EL (cell line): ENCODE measurements at places on chromosomes 16 and 17.
A peak's percentile ranks its signal among the peaks of the same experiment; 100 is the strongest.

DNA sequence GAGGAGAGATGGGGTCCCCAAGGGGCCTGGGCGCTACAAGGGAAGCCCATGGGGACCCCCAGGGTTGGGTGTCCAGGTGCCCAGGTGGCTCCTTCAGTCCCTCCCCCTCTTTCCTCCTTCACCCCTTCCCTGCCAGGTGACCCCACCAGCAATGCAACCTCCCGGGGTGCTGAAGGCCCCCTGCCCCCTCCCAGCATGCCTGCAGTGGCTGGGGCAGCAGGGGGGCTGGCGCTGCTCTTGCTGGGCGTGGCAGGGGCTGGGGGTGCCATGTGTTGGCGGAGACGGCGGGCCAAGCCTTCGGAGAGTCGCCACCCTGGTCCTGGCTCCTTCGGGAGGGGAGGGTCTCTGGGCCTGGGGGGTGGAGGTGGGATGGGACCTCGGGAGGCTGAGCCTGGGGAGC is 4.0 kb downstream of the EFNB3 start:
- no peak for DNase-seq

DNA sequence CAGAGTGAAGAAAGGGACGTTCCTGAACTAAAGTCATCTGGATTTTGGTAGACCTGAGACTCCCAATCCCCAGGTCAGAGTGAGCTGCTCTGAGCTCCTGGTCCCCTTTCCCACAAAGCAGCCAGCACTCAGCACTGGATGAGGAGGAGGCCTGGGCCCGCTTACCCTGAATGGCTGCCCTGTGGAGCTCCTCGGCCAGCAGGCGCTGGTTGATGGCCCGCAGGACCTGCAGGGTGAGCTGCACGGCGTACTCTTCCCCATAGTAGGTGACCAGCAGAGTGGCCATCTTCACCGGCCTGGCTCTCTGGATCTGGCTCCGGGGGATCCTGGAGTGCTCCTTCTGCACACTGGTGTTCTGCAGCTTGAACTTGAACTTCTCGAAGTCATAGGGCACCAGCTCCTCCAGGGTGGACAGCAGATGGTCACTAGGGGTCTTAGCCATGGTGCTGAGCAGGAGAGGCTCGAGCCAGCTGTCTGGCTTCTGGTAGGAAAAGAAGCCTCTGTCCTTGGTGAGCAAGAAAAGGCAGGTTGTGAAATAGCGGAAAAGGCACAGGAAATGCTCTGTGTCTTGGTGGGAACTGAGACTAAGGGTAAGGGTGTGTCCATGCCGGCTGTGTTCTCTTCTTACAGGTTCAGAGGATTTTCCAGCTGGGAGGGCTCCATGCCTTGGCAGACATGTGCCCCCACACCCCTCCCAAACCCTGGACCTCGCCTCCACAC is at the start of gene MEFV:
Gene MEFV (minus strand): TSS at position 488 of the 720 bp plus-strand sequence. CDS start 46 bp downstream, at position 442.
- DNase-seq: no peak

DNA sequence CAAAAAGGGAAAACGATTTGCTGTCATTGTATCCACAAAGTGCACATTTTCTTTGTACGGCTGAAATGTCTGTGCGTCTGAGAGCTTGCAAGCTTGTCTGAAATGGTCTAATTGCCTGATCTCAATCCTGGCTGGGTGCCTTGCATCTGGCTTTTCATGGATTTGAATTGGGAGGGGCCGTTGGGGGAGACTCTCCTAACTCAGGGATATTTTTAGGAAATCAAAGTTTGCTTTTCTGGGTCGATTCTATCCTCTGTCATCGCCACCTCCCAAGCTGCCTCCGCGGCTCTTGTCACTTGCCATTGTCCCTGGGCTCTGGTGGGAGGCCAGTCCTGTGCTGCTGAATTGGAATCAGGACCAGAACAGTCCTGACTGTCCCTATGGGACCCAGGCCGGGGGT is 33.3 kb upstream of the MGAT5B start:
- DNase-seq: no peak

GRCh38 chr16:6969594-6969993 is 363.1 kb upstream of the RBFOX1 start:
- no peak for DNase-seq

- no peak for DNase-seq
Observed at GRCh38 chr17:55903028-55903690, 152.3 kb downstream of the PCTP start.

DNA sequence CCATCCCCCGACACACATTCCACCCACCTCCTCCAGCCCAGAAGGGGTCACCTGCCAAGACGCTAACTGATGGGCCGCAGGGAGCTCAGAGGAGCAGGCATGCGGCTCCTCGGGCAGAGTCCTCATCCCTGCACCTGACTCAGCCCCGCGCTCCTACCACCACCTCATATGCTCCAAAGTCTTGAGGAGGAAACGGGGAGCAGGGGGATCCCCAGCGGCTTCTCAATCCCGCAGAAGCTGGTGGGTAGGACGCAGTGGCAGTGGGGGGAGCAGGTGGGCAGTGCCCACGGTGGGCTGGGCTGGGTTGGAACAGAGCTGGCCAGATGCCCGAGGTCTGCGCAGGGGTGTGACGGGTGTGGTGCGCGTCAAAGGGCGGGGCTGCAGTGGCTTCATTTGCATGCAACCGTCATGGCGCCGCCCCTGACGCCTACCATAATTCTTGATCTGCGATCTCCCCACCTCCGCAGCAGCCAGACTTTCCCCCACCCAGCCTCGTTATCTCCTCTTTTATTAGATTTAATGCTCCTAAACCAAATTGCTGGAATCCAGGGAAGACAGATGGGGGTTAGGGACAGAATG is 39.0 kb upstream of the EMP2 start:
- DNase-seq: no peak

- peak; percentile 45 for DNase-seq
Observed at GRCh38 chr17:74994440-74994839, 7.0 kb downstream of the CDR2L start.

DNA sequence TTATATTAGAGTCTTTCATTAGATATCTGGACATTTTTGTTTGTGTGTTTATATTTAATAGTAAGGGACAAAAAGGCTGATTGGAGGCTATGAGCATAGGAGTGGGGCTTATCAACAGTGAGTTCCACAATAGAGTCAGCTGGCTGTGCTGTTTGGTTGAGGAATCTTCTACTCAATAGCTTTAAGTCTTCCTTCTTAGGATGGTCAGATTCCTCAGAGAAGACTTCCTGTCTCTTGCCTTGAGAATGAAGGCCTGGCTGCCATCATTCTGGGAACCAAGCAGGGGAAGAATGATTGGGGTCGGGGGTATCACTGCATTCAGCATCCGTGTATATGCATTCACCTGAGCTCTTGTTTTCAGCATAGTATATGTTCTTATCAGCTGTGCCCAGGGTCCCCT is 31.9 kb upstream of the ABCC11 start:
- DNase-seq: no peak
